Cardiac fibroblast (primary cell): ENCODE measurements at places on chromosomes 2 and 18.
A peak's percentile ranks its signal among the peaks of the same experiment; 100 is the strongest.

DNA sequence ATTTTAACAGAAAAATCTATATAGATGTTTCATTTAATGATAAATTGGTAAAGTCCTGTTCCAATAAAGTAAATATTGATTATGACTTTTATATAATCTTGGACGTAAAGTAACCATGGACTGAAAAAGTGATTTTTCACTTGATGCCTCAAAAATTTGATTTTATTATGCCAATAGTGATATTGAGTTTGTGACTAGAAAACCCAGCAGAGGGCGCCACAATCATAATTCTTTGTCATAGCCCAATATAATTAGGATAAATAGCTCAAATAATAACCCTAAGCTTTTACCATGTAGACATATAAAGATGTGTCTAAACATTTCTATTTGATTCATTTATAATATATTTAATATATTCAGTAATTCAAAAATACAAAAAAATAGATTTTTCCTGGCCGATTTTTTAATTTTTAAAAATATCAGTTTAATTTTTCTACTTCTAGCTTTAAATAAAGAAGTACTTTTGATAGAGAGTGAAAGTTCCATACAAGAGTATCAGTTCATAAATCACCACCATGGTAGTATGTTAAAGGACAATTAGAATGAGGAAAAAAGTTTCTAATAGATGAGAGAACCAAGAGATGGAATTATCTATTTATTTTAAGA, 30.7 kb downstream of the CAMKMT start:
- peak; percentile 54 for DNase-seq

- DNase-seq: no peak
These were observed 162.5 kb upstream of the SETBP1 start for GRCh38 chr18:44518091-44518615.

DNA sequence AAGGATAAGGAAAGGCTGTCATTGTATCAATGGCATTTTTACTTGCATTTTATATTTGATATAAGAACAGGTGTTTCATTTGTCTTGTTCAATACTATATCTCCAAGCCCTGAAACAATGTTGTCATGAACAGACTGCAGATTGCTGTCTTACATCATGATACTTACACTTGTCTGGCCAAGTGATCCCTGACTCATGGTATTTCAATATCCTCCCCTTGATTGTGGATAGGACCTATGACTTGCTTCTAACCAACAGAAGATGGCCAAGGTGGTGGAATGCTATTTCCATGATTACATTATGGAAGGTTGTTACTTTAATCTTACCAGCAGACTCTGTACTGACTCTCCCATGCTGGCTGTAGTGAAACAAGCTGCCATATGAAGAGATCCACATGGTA, 471.1 kb downstream of the CCDC85A start:
- no peak for DNase-seq

DNA sequence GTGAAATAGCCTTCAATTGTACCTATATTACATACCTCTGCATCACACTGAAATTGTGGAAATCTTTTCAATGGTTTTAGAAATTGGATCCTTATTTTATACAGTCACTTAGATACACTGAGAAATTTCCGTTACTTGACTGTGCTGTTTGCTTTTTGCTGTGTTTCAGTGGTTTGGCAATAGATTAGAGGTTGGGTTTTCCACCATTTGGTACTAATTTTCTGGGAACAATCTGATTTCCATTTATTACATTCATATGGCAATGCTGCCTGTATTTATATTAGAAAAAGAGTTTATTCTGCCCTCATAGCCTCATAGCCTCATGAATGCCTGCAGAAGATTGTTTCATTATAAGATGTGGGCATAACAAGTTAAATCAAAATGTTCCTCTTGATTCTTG, 285.0 kb downstream of the GULP1 start:
- no peak for DNase-seq

- peak; percentile 48 for DNase-seq
These were observed 29.8 kb downstream of the EPC2 start for GRCh38 chr2:148674063-148675020.
